ENCODE measurements at places on chromosomes 12 and 14.

DNA sequence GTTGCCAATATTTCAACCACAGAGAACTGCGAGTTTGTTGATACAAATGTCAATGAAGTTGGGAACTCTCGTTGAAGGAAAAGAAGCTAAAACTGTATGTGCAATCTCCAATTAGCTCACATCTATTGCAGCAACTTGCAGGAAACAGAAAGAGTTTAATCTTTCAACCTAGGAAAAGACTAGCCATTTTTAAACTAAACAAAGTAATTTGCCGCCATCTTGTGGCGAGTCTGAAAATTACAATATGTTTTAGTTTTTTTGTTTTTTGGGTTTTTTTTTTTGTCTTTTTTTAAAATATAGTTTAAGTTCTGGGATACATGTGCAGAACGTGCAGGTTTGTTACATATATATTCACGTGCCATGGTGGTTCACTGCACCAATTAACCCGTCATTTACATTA lies 131.2 kb upstream of the FOXG1 start:
- peak; percentile 20 for DNase-seq

- no peak for DNase-seq
Measured at GRCh38 chr14:73797543-73798265, 53.9 kb upstream of the PTGR2 start.

DNA sequence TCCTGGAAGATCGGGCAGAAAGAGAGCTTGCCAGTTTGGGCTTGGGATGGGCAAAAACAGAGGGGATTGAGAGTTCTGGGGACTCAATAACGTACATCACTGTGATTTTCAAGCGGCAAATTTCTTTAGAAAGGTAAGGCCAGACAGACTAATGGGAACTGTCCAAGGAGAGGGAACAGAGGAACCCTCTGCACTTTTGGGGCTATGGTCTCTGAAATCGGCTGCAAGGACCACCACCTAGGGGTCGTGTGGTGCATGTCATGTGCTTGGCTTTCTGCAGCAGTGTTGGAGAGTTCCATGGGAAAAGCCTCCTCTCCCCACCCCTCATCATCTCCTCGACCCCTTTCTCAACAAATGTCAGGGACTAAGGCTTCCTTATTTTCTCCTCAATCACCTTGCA lies 79.6 kb downstream of the PPM1A start:
- DNase-seq: peak; percentile 17

DNA sequence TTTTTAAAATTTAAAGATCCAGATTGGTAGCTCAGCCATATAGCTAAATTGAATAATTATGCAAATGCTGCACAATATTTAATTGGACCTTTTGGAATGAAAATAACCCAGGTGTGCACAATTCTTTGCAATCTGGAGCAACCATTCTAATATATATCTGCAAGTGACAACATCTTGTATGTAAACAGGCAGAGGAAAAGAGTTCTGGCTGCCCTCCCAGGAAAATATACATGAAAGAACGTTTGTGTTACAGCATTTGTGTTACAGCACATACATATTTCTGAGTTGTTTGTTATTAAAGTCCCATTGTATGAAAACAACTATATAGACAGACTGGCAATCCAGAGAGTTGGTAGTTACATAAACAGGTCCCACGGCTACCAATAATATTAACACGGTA lies 377.5 kb downstream of the DIO2 start:
- DNase-seq: no peak

- DNase-seq: no peak
Measured at GRCh38 chr14:68817506-68818212, 24.8 kb upstream of the ZFP36L1 start.

DNA sequence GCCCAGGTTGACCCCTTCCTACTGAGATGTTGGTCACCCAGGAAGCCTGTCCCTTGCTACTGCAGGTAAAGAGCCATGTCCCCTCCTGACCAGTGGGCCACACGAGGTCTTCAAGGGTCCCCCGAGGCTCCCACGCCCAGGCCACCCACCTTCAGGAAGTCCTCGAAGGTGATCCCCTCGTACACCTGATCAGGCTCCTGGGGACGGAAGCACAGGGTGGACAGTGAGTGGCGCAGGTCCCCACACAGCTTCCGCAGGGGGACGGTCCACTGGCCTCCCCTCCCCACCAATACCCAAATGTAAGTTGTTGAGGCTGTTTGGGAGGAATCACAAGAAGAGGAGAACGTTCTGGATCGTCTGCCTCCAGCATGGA lies 57.4 kb downstream of the TESC start:
- no peak for DNase-seq

DNA sequence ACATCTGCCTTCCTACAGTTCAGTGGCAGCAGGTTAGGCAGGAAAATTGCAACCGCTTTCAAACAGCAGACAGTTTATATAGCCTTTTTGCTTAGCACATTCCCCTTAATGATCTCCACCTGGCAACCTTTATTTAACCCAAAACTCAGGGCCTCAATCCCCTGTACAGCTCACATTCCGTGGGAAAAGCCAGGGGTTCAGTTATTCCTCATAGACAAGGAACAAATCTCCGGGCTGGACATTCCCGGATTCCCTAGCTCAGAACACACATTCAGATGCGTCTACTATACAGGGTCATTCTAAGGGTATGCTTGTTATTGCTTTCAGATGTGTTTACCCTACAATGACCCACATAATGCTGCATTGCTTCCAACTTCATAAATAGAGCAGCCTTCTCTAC lies 73.8 kb upstream of the DCN start:
- DNase-seq: no peak

DNA sequence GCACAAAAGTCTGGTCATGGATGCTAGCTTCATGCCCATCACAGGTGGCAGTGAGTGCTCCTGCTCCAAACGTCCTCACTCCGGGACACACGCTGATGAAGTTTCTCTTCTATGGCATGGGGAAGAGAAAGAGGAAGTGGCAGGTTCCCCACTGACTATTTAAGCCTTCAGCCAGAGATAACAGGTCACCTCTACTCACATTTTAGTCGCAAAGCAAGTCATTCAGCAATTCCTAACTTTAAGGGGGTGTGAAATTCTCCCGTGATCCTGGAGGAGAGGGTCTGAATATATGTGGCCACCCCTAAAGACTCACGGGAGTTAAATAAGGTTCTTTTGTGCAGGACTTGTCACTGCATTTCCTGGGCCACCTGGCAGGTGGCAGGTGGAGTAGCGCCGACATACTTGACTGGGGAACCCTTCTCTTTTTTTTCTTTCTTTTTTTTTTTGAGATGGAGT lies 18.8 kb upstream of the RCOR1 start:
- no peak for DNase-seq

DNA sequence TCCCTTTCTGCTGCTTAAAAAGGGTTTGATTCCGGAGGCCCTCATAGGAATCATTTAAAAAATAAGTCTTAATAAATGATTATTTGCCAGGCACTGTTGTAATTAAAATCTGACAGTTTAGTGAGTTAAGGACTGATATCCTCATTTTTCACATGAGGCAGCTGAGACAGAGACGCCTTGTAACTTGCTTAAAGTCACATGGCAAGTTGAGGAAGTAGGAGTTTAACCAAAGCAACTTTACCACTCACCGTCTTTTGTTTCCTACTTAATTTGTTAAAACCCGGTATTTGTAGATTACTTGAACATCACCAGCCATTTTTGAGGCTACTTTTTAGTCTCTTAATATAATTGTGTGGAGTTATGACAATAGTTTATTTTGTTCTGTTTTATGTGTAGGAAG lies 2.4 kb downstream of the TIGAR start:
- DNase-seq: no peak

DNA sequence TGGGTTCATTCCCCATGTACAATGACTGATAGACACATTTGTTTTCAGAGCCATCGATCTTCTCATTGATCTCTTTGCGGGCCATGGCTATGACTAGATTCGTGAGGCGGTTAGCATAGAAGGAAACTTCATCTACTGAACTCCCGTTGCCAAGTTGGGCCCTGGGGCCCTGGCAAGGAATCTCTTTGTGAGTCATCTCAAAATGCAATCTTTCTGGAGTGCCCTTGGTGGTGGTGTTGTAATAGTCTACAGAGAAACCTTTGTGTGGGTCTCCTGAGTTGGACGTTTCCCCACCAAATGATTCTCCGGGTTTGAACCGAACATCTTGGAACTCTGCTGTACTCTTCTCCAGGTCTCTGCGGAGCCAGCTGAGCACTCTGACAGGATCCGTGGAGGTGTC lies 20.4 kb downstream of the AKAP3 start:
- no peak for DNase-seq

DNA sequence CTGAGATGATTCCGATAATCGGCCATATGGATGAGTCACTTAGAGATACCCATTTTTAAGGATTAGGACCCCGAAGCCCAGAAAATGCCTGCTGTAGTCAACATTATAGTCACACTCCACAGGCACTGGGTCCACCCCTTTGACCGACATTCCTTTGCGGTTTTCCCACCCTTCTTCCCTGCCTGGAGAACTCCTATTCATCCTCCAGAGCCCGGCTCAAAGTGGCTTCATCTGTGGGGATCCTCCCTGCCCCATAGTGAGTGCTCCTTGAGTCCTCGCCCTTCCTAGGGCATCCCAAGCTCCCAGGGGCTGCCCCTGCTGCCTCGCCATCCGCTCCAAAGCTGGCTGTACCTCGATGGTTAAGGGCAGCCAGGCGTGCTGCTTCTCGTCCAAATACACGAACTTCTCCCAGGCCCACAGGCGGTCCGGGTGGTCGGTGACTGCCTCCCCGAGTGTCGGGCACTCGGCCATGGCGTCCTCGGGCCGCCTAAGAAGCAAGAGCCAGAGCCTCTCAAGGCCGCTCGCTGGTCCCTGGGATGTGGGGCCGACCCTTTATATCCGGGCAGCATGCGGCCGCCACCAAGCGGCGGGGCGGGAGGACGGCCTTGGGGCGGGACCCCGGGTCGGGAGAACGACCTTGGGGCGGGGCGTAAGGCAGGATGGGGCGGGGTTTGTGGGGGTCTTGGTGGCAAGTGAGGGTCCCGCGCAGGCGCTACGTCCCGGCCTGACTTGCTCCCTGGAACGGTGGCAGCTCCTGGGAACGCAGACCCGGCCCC lies at the start of gene TCL1A:
TSS of gene TCL1A (minus strand) at position 530 of the 776 bp plus-strand sequence. CDS start at position 471, 59 bp downstream.
- DNase-seq: no peak

DNA sequence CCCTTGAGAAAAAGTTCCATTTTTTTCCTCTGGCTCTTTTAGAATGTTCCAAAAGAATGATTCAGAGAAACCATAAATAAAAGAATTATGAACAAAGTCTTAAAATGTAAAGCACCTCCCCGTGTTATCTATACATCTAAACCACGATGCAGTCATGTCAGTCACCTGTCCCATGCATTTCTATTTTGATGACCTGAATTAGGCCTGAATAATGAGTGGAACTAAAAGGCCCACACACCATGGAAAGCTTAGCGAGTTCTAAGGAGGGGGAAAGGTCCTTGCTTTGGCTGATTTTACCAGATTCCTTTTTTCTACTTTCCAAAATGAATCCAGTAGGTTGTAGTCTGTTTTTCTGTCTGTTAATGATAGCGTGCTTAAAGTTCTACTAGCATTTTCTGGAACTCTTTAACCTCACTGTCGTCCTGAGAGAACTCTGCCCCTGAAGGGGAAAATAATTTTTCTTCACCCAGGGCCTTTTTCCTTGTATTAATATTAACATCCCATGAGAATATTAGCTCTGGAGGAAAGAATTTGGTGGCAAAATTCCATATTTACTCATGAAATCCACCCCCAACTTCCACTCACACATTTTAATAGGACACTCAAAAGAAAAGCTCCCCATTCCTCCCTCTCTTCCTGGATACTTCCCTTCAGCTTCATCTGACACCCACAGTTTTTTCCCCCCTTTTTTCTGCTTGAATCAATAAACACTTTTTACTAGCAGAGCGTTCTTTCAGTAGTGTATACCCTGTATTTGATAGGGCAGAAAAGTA lies 266.3 kb upstream of the DIO2 start:
- no peak for DNase-seq

- no peak for DNase-seq
Measured at GRCh38 chr12:124687917-124688316, 120.5 kb upstream of the NCOR2 start.

DNA sequence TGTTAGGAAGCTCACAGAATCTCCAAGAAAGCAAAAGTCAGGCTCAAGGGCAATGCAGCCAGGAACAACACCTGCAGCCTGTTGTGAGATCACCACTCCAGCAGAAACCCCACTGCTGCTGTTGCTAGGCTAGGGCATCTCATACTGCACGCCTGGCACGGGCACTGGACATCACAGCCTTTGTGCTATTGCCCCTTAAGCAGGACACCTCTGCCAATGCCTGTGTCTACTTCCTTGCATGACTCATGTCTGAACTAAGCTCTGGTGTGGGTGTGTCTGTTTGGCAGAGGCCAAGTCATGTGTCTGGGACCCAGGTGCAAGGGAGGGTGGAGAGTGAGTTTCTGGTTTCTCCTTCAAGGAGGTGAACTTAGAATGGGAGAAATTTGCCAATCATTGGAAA lies 10.0 kb upstream of the DDX47 start:
- DNase-seq: peak; percentile 37

- DNase-seq: peak; percentile 8
Measured at GRCh38 chr12:114476159-114476558, 70.2 kb upstream of the TBX5 start.

DNA sequence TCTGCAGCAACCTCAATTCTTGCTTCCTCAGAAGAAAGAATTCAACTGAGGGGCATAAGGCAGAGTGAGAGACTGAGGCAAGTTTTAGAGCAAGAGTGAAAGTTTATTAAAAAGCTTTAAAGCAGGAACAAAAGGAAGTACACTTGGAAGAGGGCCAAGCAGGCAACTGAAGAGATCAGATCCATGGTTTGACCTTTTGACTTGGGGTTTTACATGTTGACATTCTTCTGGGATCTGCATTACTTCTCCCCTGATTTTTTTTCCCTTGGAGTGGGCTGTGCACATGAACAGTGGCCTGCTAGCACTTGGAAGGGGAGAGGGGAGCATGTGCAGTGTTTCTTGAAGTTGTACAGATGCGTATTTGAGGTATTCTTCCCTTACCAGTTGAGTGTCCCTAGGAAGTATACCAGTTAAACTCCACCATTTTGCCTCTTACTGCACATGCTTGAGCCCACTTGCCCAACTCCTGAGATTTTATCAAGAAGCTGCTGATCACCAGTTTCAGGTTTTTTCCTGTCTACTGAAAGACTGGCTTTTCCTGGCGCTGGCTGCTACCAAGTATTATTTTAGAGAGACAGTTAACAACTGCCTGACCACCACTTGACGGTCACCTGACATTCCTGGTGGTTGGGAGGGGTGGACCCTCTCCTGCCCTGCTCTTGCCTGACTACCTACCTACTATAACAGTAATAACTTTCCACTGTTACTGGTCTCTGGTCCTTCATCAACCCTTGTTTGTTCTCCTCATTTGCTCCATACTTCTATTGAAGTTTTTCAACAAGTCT lies 26.0 kb upstream of the TMTC2 start:
- DNase-seq: no peak

DNA sequence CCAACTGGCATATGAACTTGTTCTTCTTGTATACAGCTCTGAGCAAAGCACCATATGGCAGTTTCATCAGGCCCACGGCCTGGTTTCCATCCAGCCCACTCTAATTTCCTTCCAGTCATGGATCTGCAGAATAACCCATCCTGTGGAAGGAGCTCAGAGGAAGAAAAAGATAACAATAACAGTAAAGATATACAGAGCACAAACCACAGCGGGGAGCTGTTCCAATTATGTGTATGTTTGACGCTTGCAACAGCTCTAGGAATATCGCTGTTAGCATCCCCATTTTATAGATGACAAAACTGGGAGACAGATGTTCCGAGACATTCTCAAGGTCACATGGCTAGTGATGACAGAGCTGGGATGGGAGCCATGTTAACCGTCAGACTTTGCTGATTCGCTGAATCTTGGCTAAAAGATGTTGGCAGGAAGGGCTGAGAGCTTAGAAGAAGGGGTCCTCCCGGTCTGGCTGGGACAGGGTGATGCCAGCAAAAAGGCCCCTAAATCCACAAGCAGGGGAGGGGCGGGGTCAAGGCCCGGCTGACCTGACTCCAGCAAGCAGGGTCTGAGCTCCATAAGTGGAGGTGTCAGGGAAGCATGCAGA lies 34.4 kb upstream of the CIPC start:
- no peak for DNase-seq
